ENCODE measurements at places on chromosomes 2 and 18.

DNA sequence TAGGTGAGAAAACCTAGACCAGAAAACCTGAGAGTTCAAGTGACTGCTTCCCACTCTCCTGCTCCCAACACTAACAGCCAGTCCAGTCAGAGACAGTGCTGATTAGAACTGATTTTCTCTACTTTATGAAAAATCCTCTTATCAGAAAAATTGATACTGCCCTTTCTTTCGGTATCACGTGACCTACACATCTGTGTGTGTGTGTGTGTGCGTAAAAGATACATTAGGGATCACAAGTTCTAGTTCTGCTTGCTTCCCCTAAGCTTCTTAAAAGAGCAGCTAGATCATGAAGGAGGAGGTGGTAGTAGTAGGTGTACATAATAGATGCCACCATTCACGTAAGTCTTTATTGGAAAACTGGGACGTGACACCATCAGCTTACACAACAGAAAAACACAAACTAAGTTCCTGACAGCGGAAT is 1.5 kb downstream of the ARL5A start:
- no peak for DNase-seq

- DNase-seq, result no peak
Measured at GRCh38 chr2:38192046-38192445, 116.1 kb upstream of the CYP1B1 start.

DNA sequence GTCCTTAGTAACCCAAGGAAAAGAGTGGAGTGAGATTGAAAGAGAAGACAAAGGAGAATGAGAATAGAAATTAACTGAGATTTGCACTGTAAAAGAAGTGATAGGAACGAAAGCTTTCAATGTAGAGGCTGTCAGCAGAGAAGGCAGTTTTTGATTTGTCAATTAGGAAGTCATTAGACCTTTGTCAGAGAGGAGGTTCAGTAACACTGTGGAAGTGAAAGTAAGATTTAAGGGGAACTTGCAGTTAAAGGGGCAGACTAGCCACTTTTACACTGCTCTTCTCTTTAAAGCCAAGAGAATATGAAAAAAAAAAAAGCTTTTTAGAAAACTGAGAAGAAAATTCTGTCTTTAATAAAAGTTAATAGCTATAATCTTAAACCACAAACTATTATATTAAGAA is 11.5 kb upstream of the KYNU start:
- no peak for DNase-seq

DNA sequence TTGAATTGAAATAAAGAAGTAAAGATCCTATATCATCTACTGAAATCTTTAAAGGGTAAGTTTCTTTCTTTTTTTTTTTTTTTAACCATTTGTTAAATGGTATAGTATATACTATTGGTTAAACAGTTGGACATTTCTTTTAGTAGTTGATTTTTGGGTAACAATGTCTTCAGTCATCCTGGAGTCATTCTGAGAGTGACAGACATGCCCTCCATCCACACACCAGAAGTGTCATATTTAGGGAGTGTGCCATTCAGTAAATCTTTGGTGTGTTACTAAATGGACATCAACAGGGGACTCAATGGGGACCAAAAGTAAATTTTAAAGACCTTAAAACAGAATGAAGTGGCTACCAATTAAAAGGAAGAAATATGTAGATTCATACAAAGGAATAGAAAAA is 50.8 kb upstream of the SLC39A10 start:
- DNase-seq, result no peak

DNA sequence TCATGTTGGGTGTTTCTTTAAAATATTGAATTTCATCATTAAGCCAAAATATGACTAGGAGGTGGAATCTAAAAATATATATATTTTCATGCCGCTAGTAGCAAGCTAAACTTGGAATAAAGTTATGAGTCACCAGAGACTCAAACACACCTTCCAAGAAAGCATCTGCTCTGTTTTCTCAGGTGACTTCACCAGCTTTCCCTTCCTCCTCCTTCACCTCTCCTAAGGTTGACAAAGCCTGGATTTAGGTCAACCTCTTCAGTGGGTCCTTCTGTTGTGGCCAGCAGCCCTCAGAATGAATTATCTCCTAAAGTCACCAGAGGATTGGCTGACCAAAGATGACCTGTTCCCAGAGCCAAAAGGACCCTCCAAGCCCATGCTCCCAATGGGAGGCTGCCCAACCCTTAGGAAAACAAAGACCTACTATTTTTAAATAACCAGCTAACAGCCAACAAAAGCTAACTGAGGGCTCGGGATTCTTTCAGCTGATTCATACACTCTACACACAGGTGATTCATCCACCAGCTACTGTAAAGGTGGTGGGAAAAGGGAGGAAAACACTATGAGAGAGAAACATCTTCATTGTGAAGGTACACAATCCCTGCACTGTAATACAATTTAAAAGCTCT is 113.9 kb downstream of the MYO5B start:
- DNase-seq, result no peak

DNA sequence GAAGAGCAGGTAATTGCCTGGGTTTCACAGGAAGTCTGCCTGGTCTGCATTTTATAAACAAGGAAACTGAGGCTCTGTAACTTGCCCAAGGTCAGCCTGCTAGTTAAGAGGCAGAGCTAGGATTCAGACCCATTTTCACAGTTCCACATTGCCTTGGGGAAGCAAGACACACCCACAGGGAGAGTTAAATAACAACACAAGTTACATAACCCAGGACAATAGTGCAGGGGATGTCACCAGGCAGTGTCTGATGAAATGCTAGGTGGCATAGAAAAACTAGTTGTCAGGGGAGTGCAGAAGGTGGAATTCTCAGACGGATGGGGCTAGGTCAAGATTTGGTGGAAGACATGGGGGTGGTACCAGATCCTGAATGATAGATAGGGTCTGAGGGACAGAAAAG is 69.7 kb downstream of the PRKCE start:
- DNase-seq, result no peak

DNA sequence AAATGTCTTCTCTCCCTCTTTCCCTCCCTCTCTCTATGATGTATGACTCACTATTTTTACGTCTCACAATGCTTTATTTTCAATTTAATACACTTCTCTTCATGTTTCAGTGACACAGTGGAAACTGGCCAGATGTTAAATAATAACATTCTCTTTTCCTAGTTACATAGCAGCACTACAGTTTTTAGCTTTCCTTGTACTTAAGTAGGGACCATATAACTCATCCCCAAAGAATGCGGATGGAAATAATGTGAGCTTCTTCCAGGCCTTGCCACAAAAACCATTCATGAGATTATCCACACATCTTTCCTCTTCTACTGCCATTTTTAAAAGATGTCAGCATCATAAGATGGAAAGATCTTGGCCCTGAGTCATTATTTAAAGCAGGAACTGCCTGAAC is 789.4 kb downstream of the LRP1B start:
- no peak for DNase-seq

DNA sequence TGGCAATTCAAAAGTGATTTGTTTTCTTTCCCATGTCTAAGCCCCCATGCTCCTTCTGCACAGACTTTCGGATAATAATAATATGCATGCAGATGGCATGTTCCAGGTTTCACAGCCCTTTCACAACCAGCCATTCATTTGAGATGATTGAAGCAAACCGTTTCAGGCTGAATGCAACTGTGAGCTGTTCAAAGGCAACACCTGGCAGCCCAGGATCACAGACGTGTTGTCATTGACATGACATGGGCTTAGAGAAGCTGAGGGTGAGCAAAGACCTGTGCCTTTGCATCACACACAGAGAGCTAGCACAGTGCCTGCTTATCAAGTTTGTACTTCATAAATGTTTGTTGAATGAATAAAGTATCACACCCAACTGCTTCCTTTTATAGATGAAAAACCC is 12.4 kb upstream of the ERMN start:
- DNase-seq, result no peak

- no peak for DNase-seq
Measured at GRCh38 chr18:57900906-57901435, 97.9 kb upstream of the ATP8B1 start.

GRCh38 chr2:94986392-94986963 is 39.0 kb upstream of the MAL start:
- peak; percentile 46 for DNase-seq

DNA sequence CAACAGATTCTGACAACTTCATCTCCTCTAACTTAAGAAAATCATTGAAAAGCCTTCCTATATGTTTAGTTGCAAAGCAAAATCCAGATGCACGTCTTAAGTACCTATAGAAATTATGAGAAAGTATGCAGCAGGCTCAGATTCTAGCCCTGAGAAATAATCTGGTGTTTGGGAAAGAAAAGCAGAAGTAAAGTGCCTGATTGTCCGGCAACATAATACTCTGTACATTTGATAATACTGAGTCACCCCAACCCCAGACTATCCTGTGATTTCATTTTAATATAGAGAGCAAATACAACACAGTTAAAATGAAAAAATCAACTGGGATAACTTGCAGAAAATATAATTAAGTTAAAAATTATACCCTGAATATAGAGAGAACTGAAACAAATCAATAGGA is 13.5 kb downstream of the RFX8 start:
- no peak for DNase-seq

- no peak for DNase-seq
Measured at GRCh38 chr2:101961338-101962191, 30.2 kb upstream of the IL1R2 start.

All from NCI-H2107 (cell line).